ENCODE measurements at places on chromosomes 1 and 21.

- no peak for DNase-seq
Observed at GRCh38 chr1:63988941-63989340, 214.5 kb upstream of the UBE2U start.

GRCh38 chr1:192066202-192066601 lies 92.1 kb upstream of the RGS18 start:
- no peak for DNase-seq

DNA sequence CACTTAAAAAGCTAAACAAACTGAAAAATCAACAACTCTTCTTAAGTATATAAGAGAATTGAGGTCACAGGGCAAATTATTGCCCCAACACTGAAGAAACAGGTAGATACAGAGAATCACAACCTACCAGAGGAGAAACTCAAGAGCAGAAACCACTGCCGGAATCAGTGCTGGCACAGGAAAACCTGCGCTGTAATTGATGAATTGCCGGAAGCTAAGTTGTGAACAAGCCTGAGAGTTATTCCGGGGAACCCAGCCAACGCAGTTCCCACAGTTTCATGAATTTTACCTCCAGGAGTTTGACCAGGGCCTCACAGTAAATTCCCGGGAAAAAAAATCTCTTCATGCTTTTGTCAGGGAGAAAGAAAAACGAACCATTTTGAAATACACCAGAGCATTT lies 657.1 kb upstream of the BRINP3 start:
- DNase-seq, result no peak

DNA sequence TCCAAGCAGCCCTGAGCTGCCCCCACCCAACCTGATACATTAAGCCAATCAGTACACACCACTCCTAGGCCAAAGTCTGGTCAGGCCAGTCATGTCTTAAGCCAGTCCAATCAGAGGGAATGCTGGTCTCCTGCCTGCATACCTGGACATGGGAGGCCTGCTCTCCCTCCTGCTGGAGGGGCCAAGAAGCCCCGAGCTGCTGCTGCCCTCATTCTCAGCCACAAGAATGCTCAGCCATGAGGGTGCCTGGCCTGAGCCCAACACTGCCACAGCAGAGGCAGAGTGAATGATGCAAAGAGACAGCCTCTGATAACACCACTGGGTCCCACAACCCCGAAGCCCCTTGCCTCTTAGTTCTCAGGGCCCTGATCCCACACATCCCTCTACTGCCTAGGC lies 23.0 kb downstream of the CHD5 start:
- DNase-seq, result no peak

- DNase-seq, result no peak
Observed at GRCh38 chr1:246219508-246220030, 287.5 kb downstream of the SMYD3 start.

- no peak for DNase-seq
Observed at GRCh38 chr1:53981220-53981619, 35.1 kb downstream of the LRRC42 start.

DNA sequence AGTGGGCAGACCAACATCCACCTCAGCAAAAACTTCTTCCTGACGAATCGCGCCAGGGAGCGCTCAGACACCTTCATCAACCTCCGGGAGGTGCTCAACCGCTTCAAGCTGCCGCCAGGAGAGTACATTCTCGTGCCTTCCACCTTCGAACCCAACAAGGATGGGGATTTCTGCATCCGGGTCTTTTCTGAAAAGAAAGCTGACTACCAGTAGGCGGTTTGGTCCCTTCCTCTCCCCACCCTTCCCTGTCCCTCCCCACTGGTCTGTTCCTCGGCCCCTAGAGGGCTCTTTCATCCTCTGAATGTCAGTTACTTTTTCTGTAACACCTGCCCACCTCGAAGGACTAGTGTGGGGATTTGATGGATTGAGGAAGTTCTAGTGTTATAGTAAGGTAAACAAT lies 46.9 kb downstream of the CAPN2 start:
- DNase-seq, result no peak

DNA sequence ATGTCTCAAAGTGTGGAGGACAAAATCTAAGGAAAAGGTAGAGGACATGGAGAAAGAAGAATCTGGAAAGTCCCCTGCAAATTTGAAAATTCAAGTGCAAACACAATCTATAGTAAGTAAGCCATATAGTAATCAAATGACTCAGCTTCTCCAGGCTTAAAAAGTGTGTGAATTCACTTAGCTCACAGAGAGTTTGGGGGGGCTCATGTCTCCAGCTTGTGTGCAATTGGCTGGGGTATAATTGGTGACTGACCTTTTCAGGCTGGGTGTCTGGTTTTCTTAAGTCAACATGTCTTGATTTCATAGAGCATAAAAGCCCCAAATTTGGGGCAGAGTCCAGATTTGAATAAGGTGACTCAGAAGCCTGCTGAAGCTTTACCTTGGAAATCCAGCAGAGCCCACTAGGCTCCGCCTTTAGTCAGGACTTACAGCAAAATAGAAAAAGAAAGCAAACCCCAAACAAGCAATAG lies 8.6 kb downstream of the CLDN14 start:
- DNase-seq, result no peak

GRCh38 chr1:54157401-54157800 lies 4.6 kb upstream of the CDCP2 start:
- no peak for DNase-seq

GRCh38 chr1:198575292-198575691 lies 34.8 kb upstream of the ATP6V1G3 start:
- DNase-seq, result no peak

- no peak for DNase-seq
Observed at GRCh38 chr1:164838786-164839185, 279.8 kb downstream of the PBX1 start.
